Kidney glomerular epithelial cell (primary cell): ENCODE measurements at places on chromosomes 7 and 10.
A peak's percentile ranks its signal among the peaks of the same experiment; 100 is the strongest.

GRCh38 chr7:68684996-68685395 is 913.3 kb upstream of the AUTS2 start:
- no peak for DNase-seq

DNA sequence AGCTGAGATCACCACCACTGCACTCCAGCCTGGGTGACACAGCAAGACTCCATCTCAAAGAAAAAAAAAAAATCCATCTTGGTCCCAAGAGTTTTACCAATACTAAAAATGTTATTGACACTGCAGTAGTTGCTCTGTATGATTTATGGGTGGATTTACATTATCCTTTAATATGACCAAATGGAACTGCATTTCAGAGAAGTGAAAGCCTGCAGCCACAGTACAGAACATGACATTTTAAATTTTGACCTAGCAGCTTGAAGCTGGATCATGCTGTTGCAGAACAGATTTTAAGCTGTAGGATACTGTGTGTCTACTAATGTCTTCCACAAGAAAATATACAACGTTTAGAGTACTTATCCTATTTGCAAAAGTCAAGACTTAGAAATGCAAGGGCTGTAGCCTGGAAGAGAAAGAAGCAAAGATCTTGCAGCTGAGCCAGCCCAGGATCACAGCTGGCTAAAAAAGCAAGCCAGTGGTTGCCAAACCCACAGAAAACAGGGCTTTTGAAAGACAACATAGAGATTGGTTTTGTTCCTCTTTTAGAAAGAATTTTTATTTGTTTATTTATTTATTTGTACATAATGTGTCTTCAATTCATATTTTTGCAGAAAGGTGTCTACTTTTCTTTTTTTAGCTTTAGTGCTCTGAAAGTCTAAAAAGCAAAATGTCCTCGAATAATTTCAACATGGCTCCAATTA is 55.2 kb upstream of the WNT16 start:
- no peak for DNase-seq

GRCh38 chr7:124649397-124650014 is 116.1 kb downstream of the GPR37 start:
- DNase-seq, result no peak

DNA sequence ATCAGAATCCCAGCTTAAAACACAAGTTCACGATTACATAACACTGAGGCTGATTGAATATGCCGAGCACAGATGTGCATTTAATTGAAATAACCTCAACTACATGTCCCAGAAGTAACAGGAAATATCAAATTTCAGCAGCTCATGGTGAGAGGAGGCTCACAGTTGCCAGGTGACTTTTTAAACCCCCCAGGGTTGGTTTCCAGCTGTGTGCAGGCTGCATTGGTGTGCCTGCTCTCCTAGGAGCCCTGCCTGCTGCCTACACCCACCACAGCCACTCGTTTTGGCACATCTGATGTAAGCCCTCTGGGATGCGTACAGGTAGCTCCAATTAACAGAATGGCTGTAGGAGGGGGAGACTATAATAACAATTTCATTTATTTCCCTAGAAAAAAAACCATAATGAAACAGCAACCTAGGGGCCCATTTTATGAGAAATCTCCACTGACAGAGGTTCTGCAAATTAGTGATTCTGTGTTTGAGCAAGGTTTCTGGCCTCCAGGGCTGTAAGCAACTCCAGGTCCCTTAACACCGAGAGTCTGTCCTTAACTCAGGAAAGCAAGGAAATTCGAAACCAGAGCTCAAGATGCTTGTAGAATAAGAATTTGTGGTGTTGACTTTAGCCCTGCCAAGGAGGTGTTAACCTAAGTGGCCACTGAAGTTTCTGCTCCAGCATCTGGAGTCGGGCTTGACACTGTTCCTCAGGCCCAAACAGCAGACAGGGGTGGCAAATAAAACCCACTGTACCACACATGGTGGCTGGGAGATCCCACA is 161.9 kb downstream of the BMPER start:
- no peak for DNase-seq

DNA sequence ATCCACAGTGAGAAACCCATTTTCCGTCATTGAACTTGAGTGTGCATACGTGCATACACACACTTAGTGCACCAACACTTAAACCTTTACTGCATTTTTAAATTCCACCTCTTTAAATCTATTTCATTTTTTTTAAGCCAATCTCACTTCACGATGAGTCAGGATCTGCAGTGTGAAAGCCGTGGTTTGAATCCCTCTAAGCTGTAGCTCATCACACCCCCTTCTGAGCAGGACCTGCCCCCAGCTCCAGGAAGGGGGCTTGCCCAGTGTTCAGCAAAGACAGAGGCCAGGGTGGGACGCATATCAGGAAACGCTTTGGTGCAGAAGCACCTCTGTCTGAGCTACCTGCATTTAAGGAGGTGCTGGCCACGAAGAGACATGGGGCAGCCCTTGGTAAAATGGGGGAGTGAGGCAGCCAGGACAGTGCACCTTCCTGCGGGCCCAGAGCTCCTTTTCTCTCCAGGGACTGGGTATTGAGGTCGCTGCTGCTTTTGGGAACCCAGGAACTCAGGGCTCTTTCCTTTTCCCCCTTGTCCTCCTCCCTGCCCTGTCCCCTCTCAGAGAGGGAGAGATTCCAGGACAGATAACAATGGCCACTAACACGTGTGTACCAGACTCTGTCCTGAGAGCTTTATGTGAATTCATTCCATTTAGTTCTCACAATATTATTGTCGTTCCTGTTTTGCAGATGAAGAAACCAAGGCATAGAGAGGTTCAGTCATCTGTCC is 21.7 kb downstream of the ZNF316 start:
- no peak for DNase-seq

DNA sequence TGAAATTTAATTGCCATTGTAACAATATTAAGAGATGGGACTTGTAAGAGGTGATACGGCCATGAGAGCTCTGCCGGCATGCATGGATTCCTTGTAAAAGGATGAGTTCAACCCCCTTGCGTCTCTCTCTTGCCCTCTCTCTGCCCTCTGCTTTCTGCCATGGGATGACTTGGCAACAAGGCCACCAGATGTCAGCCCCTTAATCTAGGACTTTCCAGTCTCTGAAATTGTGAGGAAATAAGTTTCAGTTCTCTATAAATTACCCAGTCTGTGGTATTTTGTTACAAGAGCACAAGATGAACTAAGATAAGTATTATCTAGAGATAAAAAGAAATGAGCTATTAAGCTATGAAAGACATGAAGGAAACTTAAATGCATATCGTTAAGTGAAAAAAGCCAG is 145.7 kb upstream of the AHR start:
- DNase-seq, result no peak

GRCh38 chr7:55345292-55345691 is 19.8 kb upstream of the LANCL2 start:
- no peak for DNase-seq

DNA sequence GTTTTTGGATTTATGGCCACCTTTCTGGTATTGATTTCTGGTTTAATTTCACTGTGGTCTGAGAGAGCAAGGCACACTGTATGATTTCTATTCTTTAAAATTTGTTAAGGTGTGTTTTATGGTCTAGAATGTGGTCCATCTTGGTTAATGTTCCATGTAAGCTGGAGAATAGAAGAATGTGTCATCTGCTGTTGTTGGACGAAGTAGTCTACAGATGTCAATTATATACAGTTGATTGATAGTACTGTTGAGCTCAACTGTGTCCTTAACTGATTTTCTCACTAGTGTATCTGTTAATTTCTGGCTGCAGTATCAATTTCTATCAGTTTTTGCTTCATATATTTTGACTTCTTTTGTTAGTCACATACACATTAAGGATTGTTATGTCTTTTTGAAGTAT is 127.1 kb downstream of the MLLT10 start:
- no peak for DNase-seq

DNA sequence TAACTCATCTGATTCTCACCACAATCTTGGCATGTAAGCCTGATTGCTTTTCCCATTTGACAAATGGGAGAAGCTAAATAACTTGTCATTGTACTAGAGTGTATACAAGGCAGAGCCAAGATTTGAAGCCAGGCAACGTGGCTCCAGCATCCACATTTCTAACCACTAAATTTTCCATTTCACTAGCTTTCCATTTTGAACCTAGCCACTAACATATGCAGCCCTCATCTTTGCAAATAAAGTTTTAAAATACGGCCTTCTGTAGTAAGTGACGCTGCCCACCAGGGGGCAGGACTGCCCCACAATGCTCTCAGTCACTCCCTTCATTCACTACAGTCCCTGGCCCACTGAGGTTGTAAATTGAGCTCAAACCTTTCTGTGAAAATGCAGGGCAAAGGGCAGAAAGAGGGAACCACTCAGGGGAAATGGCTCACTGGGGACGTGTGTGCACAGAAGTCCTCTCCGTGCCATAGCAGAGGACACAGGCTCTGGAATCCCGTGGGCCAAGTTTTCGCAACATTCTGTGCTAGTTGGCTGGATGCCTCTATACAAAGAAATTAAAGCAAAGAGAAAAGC is 315.7 kb downstream of the TNS3 start:
- DNase-seq, result peak; percentile 67

GRCh38 chr7:48213226-48213625 is 42.0 kb downstream of the ABCA13 start:
- DNase-seq, result no peak

GRCh38 chr10:83917537-83918506 is 221.5 kb upstream of the GHITM start:
- no peak for DNase-seq

DNA sequence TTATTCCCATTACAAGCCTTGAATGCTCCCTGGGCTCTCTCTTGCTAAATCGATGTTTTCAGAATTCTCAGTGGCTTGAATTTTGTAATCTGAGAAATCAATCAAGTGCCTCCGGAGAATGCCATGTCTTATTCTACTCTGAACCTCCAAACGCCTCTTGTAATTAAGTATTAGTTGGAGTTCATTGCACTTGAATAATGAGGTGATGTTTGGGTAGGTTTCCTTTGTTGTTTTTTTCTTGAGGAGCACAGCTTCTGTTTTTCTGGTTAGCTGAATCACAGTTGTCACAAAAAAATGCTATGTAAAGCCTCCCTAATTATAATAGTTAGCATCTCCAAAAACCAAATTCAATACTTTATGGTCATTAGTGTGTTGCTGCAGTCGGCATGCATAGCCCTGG is 100.3 kb downstream of the PLPP4 start:
- DNase-seq, result no peak

- peak; percentile 1 for DNase-seq
These were observed 41.0 kb upstream of the RAPGEF5 start for GRCh38 chr7:22397981-22398380.

- DNase-seq, result no peak
These were observed 944 bp downstream of the RHBDD2 start for GRCh38 chr7:75879771-75880184.

DNA sequence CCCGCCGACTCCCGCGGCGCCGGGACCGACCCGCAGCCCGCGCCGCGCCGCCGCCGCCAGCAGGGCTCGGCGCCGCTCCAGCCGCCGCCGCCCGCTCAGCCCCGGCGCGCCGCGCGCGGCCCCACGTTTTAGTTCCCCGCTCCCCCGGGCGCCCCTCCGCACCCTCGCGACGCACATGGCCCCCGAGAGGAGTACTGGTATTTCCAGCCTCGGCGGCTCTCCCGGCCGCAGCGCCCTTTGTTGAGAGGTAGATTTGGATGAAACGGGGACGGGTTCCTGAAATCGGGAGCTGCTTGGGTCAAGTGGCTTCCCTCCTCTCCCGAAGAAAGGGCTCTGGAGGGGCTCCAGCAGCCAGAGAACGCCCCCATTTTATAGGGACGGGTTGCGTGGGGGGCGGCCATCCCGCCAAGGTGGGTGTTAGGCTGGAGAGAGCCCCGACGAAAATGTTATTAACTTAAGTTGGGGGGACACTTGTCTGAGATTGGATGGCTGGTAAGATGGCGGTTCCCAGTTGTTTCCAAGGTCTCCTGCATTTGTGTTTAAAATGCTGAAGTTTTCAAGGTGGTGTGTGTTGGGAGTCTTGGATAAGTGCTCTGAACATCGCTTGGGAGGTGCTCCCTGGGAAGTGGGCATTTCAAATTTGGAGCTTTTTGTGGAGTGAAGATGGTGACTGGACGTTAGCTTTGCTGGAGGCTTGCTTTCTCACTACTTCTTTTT is 1.2 kb downstream of the BMI1 start:
- no peak for DNase-seq

DNA sequence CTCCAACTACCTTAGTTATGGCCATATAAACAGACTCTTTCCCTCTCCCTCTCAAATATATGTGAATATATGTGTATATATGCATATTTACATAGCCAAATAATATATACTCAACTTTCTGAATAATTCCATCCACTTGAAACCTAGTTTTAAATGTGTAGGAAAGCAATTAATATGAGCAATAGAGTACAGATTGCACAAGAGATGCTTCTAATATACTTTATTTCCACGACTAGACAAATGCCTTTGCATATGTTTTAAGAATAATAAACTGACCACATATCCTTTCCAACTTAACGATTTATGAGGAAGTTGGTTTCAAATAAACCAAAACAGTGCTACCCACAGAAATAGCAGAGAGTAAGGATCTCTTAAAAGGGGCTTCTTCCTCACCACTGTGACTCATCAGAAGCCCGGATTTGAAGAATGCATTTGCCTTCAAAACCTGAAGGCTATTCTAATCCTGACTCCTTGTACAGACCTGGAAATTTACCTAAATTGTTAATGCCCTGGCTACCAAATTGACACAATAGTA is 266.3 kb downstream of the AHR start:
- no peak for DNase-seq

DNA sequence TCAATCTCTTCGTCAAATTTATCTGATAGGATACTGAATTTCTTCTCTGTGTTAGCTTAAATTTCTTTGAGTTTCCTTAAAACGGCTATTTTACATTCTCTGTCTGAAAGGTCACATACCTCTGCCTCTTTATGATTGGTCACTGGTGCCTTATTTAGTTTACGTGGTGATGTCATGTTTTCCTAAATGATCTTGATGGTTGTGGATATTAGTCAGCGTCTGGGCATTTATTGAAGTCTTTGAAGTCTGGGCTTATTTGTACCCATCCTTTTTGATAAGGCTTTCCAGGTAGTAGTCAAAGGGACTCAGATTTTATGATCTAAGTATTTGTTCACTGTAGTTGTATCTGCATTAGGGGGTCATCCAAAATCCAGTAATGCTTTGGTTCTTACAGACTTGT is 1407.5 kb upstream of the LRRTM3 start:
- DNase-seq, result peak; percentile 78

- DNase-seq, result no peak
These were observed 71.2 kb downstream of the ALOX5 start for GRCh38 chr10:45444976-45445898.

DNA sequence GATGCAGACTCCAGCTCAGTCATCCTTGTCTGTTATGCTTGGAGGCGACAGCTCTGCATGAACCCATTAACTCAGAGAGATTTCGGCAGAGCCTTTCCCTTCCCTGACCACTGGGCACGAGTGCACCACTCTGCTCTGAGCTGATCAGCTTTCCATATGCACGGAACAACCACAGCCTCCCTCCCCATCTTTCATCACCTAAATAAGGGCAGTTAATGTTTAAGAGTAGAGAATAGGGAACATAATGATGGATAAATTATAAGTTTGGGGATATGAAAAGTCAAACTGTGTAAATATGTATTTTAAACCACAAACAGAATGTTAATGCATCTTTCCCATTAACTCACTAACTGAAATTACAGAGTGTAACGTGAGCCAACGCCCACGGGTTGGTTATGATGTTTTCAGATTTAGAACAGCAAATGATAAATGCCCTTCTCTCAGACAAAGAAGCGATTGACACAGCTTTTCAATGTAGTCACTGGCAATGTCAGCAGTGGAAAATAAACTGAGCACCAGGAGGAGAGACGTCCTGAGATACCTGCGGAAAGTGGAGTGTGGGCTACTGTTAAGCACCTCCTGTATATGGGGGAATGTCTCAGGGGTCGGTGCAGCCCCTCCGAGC is 658.2 kb downstream of the LRMDA start:
- DNase-seq, result no peak

- peak; percentile 5 for DNase-seq
These were observed 12.8 kb upstream of the FMC1 start for GRCh38 chr7:139328375-139328774.
